ENCODE measurements at places on chromosomes 2 and 18.

GRCh38 chr2:9709539-9710285 is 78.9 kb upstream of the YWHAQ start:
- DNase-seq, result no peak

- no peak for DNase-seq
These were observed 70.6 kb upstream of the ASAP2 start for GRCh38 chr2:9135822-9136558.

GRCh38 chr2:144579556-144579955 is 59.6 kb upstream of the ZEB2 start:
- no peak for DNase-seq

DNA sequence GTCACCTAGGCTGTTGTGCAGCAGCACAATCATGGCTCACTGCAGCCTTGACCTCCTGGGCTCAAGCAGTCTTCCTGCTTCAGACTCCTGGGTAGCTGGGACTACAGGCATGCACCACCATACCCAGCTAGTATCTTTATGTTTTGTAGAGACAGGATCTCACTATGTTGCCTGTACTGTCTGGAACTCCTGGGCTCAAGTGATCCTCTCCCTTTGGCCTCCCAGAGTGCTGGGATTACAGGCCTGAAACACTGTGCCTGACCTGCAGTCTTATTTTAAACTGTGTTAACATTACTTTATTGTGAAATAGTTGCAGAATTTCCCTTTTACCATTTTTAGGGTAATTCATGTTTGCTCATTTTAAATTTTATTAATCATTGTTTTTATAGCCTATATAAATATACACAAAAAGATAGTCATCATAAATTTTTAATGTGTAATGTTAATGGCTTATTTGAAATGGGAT is 24.6 kb downstream of the EML4 start:
- DNase-seq, result no peak

GRCh38 chr2:46574457-46575355 is 95.3 kb downstream of the TMEM247 start:
- no peak for DNase-seq

DNA sequence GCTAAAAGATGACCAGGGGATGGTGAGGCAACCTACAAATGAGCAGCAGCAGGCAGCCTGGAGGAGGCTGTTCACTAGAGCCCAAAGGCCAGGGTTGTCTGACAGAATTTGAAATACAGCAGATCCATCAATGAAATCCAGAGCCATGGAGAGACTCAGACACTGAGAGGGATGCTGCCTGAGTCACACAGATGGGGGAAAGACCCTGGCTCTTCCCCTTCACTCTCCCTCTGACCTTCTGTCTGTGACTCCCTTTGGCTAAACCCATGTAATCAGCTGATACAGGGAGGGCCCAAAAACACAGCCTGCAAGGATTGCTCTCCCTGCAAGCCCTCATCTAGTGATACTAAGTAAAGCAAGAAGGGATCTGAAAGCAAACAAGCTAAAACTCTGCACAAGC is 166.5 kb upstream of the SPOPL start:
- DNase-seq, result no peak

DNA sequence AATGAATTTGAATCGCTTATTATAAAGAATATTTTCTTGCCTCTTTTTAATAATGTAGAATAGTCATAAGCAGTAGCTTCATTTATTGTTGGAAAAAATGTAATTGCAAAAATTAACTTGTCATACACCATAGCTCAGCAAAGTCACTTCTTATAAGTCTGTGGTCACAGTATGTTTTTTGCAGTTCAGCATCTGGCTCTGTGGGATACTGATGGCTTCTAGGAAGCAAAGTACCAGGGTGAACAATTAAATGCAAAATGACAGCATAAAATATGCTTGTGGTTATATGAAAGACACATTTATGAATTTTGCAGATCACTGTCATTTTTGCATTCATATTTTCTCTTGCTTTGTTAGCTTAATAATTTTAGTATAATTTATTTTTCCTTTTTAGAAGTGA is 116.5 kb downstream of the ZNF407 start:
- DNase-seq, result no peak

DNA sequence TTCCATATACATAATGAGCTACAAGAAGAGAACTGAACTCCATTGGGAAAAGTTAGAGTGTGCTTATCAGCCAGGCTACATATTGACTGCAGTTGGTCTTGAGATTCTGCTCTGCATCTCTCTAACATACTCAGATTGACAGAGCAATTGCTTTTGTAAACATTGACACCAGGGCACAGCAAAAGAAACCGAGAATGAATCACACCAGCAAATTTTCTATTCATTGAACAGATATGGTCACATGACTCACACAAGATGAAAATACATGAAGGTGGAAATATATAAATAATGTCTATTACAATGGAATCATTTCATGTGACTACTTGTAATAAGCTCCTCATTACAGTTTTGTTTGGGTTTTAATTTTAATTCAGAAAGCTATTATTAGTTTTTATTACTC is 691.9 kb upstream of the TMEFF2 start:
- no peak for DNase-seq

GRCh38 chr2:37898448-37898847 is 26.6 kb upstream of the RMDN2 start:
- no peak for DNase-seq

- no peak for DNase-seq
These were observed 208.3 kb downstream of the ERBB4 start for GRCh38 chr2:212330263-212330662.

DNA sequence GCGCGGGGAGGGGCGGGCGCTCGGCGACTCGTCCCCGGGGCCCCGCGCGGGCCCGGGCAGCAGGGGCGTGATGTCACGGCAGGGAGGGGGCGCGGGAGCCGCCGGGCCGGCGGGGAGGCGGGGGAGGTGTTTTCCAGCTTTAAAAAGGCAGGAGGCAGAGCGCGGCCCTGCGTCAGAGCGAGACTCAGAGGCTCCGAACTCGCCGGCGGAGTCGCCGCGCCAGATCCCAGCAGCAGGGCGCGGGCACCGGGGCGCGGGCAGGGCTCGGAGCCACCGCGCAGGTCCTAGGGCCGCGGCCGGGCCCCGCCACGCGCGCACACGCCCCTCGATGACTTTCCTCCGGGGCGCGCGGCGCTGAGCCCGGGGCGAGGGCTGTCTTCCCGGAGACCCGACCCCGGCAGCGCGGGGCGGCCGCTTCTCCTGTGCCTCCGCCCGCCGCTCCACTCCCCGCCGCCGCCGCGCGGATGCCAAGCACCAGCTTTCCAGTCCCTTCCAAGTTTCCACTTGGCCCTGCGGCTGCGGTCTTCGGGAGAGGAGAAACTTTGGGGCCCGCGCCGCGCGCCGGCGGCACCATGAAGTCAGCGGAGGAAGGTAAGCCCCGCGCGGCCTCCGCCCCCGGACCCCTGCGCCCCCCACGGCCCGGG is at the start of gene NFATC1:
Gene NFATC1 (plus strand): TSS at position 170 of the 644 bp plus-strand sequence. CDS start 295 bp downstream, at position 465.
- DNase-seq, result no peak

DNA sequence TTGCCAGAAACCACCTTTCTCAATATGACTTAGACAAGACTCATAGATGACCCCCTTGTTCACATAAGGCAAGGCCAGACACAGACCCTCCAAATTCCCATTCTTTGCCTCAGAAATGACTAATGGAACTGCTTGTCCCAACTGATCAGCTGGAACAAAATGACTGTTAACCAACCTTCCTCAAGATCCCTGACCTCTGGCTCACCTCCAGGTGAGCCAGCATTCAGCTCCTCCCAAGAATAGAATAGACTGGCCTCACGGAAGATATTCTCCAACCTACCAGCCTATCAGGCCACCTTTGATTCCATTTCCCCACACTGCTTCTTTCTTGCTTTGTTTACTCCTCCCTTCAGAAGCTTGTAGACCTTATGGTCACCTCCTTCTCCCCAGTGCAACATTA is 195.7 kb upstream of the VWC2L start:
- no peak for DNase-seq

DNA sequence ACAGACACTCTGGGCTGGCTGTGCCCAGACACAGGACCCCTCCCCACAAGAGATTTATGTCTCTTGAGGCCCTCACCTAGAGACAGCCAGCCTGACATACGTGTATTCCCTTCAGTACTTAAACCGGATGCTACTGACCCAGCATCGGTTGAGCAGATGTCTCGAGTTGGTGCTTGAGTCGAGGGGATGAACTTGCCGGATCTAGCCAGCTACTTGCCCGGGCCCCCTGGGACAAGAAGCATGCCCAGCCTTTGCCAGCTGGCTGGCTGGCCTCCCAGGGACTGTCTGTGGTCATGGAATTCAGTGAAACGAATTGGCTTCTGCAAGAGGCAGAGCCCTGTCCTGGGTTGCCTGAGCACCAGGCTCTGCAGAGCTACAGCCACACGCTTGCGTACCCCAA is 36.0 kb downstream of the DNMT3A start:
- DNase-seq, result no peak

GRCh38 chr2:66477135-66477842 is 42.4 kb downstream of the MEIS1 start:
- DNase-seq, result no peak
